Effector memory CD4-positive, alpha-beta T cell (primary cell): ENCODE measurements at places on chromosomes 6 and 20.

DNA sequence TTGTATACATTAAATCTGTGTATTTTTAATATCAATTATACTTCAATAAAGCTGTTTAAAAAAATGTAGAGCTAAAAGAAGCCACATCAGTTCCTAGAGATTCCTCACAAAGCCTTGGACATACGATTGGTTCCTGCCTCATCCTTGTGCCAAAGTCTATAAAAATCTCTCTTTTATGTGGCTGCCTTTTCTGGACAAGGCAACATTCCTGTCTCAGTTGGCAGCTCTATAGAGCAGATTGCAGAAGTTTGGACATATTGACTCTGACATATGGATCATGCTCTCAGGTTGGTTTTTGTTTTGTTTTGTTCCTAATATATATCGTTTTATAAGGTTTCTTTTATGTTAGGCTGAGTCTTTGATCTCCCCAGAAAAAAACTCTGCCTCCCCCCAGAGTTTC lies 148.9 kb downstream of the MAFB start:
- no peak for DNase-seq

- DNase-seq, result no peak
Observed at GRCh38 chr6:112227992-112228391, 26.4 kb downstream of the LAMA4 start.

DNA sequence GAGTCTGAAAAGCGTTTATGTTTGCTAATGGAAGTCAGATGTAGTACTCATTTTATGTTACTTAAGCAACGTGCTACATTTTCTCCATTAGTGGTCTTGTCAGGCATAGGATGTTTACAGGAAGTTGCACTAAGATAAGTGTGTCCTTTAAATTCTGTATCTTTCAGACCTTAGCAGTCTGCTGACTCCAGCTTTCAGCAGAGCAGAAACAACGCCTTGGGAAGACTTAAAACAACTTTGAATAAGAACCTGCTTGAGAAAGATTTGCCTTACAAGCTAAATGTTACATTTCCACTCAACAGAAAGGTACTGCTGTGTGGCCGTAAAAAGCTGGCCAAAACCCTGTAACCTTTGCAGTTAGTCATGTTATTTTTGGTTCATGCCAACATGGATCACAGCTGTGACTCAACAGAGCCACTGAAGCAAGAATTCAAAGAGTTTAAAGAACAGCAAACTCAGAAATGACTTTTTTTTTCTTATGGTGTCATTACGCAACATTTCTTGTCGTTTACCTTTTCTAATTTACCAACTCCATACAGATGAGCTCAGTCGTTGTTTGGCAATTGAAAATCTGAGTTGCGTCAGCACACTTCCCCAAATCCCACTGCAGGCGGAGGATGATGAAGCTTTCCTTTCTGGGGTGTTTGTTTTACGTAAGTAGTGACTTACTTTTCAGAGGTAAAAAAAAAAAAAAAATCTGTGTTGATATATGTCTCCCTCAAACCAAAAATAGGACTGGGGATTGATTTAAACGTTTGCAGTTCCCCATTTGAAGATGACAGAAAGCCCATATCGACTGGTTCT lies 27.9 kb upstream of the BMP6 start:
- no peak for DNase-seq

GRCh38 chr6:148521586-148521985 lies 178.9 kb downstream of the SASH1 start:
- no peak for DNase-seq

GRCh38 chr20:48586730-48587129 lies 241.1 kb downstream of the PREX1 start:
- no peak for DNase-seq

DNA sequence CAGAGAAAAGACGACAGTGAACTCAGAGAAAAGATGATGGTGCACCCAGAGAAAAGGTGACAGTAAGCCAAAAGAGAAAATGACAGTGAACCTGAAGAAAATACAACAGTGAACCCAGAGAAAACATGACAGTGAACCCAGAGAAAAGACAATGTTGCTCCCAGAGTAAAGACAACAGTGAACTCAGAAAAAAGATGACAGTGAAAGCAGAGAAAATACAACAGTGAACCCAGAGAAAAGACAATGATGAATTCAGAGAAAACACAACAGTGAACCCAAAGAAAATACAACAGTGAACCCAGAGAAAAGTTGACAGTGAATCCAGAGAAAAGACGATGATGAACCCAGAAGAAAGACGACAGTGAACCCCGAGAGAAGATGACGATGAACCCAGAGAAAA lies 140.5 kb upstream of the MAP3K4 start:
- DNase-seq, result no peak

- no peak for DNase-seq
Observed at GRCh38 chr6:27591699-27592480, 119.0 kb upstream of the ZNF184 start.

DNA sequence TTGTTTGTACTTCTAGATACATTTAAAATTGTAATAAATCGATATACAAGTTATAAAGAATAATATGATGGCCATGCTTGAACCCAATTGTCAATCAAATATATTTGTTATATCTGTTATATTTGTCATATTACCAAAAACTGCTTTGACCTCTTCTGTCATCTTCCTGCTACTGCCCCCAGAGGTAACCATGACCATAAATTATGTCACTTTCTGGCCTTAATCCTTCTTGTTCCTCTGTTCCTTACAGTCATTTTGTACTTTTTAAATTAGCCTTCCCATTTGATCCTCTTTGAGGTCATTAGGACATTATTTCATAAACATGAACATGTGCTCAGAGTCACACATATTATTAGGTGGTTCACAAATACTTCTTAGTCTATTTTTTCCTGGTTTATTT lies 124.7 kb downstream of the HFE start:
- no peak for DNase-seq
